ENCODE measurements at places on chromosomes 7 and 10. TPM values are rescaled to one million over a fixed set of nuclear protein-coding genes. Genes with fewer than 3 reads are reported as not detected.

Gene CYP26C1
- not detected for polyA plus RNA-seq

Gene GNGT1
- polyA plus RNA-seq = not detected

Gene PANK1
- 34.2 TPM for polyA plus RNA-seq

DNA sequence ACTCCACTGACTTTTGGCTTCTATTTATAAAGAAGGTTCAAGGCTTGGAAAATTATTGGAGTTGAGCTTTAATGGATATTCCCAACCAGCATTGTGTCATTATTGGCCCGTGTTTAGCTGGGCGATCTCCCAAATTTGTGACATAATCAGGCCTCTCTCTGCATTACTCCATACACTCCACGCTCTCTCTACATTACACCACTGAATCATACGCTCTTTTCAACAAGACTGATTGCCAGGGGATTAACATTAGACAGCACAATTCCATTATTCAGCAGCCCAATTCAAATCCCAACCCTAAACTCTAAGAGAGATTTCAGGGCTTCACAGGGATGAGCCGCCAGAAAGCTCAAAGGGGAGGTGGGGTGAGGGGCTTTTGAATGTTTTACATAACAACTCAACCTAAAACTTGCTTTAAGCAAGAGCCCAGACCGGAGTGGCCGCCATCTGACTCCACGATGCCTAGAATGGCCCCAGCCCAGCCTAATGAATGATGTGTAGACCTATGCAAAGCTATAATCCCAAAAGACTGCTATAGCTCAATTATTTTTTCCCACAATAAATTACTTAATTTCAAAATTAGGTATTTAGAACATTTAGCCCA is 61.8 kb downstream of the FGFR2 start:
- peak; percentile 37 for DNase-seq

GRCh38 chr7:137583172-137583571 is 239.6 kb upstream of the PTN start:
- DNase-seq = no peak

DNA sequence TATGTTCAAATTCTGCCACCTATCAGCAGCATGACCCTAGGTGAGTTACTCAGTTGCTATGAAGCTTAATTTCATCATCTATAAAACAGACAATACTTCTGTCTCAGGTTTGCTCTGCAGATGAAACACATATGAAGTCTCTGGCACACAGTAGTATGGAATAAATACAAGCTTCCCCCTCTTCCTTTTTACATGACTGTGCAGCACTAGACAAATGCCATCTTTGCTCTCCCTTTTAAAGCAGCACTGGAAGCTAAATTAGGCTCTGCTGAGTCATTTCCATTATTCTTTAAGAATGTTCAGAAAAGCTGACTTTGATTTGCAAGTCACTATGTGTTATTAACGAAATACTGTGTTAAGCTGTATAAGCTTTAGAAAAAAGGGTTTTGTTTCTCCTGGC is 40.7 kb upstream of the ANAPC16 start:
- no peak for DNase-seq
